ENCODE measurements at places on chromosomes 1 and 21. TPM values are rescaled to one million over a fixed set of nuclear protein-coding genes. Genes with fewer than 3 reads are reported as not detected.

DNA sequence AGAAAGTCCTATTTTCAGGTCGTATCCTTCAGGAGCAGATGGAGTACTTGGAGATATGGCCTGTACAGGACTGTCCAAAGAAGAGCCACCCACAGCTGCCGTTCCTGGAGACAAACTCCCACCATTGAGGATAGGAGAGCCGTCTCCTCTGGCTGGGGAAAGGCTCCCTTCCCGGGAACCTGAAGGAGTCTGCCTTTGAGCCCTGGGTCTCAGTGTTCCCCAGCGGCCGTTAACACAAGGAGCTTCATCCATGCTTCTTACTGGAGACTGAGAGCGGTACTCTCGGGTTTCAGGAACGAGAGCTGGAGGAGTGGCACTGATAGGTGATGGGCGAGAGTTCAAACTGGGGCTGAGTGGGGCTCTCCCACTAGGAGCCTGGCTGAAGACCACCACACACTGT, 14.4 kb upstream of the CPLANE2 start:
- no peak for DNase-seq

GRCh38 chr1:203046984-203047630, 20.8 kb downstream of the PPFIA4 start:
- DNase-seq, result no peak

DNA sequence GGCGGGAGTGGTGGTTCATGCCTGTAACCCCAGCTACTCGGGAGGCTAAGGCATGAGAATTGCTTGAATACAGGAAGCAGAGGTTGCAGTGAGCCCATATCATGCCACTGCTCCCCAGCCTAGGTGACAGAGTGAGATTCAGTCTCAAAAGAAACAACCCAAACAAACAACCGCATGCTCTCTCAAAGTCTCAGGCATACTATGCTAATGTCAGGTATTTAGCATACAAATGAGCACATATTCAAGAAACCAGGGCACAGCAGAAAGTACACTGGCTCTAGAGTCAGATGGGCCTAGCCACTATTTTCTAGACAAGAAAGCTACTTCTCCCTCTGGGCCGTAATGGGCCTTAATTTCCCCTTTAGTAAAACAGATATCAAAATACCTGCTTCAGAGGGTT, 55.0 kb downstream of the ELAVL4 start:
- DNase-seq, result peak; percentile 30

DNA sequence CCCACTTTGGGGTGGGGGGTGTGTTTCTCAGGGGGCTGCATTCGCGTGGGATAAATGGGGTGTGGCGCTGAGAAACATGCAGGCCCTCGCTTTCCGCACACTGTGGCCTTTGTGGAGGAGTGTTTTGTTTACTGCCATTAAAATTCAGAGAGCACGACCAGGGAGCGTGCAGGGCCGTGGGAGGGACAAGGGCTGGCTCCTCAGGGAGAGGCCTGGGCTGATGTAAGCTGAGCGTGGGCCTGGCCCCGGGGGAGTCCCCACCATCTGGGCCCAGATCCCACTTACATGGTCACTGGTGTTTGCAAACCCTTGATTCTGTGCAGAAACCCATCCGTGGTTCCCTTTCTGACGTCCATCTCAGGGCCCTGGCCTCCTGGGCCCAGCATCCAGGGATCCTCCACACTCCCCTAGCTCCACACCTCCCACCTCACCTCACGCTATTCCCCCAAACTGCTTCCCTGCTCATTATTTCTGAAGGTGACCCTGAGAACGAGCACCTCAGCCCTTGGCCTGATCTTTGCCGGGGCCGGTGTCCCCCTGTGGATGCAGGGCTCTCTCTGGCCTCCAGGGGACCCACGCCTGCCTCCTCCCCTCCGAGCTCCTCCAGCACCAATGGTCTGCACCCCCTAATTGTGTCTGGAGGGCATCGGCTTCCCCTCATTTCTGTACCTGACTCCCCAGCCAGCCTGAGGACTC, 92.5 kb upstream of the SIM2 start:
- no peak for DNase-seq

DNA sequence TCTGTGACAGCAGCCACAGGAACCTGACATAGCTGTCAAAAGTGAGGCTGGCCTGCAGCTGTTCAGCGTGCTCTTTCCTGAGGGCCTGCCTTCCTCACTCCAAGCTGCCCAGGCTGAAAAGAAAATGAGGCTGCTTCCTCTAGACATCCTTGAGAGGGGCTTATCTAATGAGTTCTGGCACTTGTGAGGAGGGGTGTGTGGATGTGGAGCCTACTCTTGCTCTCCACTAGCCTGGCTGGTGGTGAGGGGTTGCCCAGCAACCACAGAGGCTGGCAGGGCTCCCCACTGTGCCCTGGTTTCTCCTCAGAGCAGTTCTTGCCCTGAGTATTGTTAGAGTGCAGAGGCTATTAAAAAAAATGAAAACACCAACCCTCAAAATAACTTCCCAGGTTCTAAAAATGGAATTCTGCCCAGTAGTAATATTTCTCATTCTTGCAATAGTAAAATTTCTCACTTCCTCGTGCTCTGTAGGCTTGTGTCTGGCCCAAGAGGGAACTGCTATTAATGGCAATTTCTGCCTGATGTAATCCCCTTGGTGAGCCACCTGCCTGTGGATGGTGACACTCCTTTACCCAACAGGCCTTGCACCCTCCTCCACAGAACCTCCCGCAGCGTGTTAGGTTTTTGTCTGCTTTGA, 52.6 kb upstream of the EPS8L3 start:
- DNase-seq, result no peak

DNA sequence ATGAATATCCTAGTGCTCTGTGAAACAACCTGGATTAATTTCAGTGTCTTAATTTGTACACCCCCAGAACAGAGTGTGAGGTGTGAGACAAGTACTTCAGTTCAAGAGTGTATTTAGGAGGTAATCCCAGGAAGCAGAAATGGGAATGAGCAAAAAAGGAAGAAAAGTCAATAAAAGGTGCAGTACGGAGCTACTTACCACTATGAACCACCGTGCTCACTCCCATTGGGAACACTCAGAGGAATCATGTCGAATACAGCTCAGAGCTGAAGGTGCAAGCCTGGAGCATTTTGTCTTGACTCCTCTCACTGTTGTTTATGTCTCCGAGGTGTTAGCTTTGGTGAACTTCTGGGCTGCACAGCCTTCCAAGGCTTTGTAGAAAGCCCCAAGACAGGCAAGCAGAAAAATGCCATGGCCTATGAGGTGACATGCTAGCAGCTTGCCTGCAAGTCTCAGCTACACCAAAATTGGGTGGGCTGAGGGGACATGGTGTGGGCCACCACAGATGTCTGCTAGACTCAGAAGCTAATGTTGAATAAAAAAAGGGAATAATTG, 7.4 kb upstream of the SVBP start:
- DNase-seq, result no peak

DNA sequence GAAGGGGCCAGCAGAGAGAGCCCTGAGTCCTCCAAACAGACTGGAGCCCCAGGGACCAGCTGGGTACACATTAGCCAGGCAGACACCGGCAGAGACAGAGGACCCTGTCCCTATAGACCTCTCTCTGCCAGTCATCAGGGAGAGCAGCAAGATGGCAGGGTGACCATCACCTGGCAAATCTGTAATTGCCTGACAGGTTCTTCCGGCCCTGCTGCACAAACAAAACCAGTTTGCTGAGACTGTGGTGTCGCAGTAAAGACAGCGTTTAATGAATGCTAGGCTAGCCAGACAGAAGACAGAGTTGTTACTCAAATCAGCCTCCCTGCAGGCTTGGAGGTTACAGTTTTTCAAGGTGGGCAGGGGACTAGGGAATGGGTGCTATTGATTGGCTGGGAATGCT, 618.9 kb downstream of the NPHP4 start:
- no peak for DNase-seq

DNA sequence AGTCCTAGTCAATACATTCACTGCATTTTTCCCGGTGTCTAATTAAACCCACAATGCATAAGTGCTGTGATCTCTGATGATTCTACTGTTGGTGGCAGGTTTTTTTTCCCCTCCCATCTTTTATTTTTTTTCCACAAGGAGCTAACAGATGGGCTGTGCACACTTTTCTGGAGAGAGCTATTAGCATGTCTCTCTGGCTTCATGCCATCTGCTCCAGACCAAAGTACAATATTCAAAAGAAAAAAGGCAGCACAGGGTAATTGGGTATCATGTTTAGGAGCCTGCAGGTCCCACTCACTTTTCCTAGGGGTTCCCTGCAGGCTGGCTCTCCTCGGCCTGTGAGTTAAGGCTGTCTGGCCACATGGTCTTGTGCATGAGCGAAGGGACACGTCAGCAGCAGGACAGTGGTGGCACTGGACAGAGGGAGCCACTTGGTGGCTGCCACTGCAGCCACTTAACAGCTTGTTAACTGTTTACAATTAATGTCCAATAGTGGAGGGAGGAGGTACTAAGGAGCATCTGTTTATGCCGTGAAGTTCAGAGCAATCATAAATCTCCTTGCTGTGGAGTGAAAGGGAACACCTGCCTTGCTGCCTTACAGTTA, 53.5 kb upstream of the C8B start:
- no peak for DNase-seq

GRCh38 chr1:67818725-67819301, 14.5 kb downstream of the GNG12 start:
- DNase-seq, result no peak

- no peak for DNase-seq
Measured at GRCh38 chr1:19402031-19402813, 83.1 kb downstream of the CAPZB start.

GRCh38 chr1:159835862-159836525, 9.3 kb downstream of the SLAMF8 start:
- no peak for DNase-seq

DNA sequence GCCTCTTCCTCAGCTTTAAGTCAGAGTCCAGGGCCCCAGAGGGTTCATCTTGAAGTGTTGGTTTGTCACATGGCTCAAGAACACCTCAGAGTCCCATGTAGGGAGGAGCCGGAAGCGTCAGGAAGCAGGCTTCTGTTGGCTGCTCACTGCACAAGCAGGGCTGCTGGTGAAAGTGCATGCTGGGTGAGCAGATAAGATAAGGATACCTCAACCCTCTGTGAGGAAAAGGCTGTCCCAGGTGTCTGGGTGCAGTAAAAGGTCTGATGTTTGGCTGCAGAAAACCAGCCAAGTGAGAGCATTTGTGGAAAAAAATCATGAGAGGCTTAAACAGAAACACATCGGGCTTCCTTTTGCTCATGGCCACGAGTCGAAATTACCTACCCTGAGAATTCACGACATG, 6.2 kb upstream of the TEX35 start:
- no peak for DNase-seq

- DNase-seq, result no peak
Measured at GRCh38 chr1:225412803-225413351, 15.0 kb downstream of the LBR start.

- peak; percentile 17 for DNase-seq
Measured at GRCh38 chr1:29496701-29497100, 260.4 kb downstream of the PTPRU start.

DNA sequence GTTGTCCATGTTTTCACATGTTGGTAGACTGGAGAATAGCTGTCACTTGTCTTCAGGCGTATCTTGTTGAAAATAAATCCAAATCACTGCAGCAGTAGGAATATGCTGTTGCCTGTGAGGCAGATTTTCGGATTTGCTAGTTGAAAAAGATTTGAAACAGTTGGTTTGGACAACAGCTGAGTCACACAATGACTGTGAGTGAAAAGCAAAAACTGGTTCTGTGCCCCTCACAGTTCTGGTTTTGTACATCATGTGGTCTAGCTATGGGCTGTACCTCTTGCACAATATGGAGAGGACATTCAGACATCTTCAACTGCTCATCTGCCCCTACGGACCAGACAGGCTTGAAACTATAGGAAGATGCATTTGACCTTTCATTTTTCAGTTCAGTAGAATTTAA, 1.8 kb downstream of the ARF1 start:
- DNase-seq, result no peak

DNA sequence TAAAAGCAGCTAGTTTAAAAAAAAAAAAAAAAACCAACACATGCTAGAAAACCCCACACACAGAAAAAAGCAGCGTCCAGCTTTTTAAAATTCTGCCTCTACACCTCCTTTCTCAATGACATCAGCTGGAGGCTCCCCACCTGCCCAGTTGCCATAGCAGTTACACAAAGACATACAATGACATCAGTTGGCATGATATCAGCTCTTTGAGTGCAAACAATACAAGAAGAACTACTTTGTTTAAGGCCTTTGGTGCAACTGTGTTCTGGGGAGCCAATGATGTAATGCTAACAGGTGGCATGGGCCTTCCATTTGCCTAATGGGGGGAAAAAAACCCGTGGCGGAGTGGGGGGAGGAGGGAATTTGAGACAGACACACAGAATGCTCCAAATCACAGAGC, 32.9 kb downstream of the DUSP10 start:
- DNase-seq, result no peak

GRCh38 chr1:159121526-159121925, 45.0 kb upstream of the AIM2 start:
- DNase-seq, result no peak

DNA sequence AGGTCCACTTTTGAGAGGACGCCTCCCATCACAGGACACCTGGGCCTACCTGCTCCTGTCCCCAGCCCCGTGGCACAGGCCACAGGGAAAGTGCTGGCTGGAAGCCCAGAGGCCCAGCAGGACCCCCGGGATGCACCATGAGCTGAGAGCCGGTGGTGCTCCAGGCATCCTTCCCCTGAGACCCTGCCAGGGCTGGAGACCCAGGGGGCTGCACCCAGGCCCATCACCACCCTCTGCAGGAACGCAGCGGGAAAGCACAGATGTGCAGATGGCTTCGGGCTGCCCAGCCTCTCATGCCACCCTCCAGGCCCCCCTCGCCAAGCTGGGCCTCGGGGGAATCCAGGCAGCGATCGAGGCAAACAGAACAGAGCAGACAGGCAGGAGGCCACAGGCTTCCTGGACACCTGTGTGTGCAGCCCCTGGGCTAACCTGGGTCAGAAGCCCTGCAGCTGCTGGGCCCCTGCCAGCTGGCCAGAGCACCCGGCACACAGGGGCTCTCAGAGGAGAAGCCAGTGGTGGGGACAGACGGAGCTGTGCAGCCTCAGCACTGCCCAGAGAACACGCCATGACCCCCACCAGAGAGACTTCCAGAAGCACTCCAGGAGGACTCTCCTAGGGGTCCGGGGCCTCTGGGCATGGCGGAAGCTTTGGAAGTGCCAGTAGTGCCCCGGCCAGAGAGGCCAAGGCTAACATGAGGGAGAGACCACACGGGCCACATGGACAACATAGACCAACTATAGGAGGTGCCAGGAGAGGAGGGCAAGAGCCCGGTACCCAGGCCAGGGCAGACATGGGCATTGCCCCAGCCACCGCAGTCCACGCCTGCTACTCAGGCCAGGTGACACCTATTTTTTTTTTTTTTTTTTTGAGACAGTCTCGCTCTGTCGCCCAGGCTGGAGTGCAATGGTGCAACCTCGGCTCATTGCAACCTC, 71.4 kb downstream of the ARHGEF16 start:
- no peak for DNase-seq

DNA sequence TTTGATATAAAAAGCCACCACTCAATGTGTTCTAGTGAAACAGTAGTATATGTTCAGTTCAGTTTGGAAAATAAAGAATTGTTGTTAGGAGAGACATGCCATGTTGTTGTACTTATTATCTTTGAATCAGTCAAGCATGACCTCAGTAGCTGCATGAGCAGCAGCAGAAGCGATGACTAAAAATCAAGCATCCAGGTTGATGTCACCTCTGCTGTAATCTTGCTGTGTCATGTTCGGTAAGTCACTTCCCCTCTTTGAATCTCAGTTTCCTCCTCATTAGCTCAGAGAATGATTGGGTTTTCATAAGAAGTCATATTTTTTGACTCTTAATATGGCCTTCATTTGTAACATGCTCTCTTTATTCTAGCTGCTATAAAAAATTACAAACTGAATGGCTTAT, 428.4 kb upstream of the B3GALT2 start:
- DNase-seq, result no peak

CDC42 gene
- total RNA-seq, result 197 TPM

OR2AK2 gene
- not detected for total RNA-seq

MYCL gene
- 18.4 TPM for total RNA-seq

SEMA6C gene
- total RNA-seq, result 12.3 TPM

MAD2L2 gene
- 289 TPM for total RNA-seq

CHRM3 gene
- 4.2 TPM for total RNA-seq

EEIG2 gene
- 16.9 TPM for total RNA-seq
